Hair follicular keratinocyte (primary cell): ENCODE measurements at places on chromosomes 4 and X. TPM values are rescaled to one million over a fixed set of nuclear protein-coding genes. Genes with fewer than 3 reads are reported as not detected.

CT45A3 gene
- not detected in 2 replicates for total RNA-seq

MAGEB10 gene
- not detected in 2 replicates for total RNA-seq

MAGEB5 gene
- total RNA-seq: not detected in 2 replicates

ARHGAP24 gene
- total RNA-seq: 2.1 and 2.3 TPM in 2 replicates

ARR3 gene
- total RNA-seq: not detected in 2 replicates

STK26 gene
- total RNA-seq: 29.7 and 32.5 TPM in 2 replicates
